Activated naive CD4-positive, alpha-beta T cell treated with anti-CD3 and anti-CD28 coated beads, Interleukin-2, amount 50 U/mL, for 72 hours (primary cell): ENCODE measurements at places on chromosomes 2 and 18. TPM values are rescaled to one million over a fixed set of nuclear protein-coding genes. Genes with fewer than 3 reads are reported as not detected.

DNA sequence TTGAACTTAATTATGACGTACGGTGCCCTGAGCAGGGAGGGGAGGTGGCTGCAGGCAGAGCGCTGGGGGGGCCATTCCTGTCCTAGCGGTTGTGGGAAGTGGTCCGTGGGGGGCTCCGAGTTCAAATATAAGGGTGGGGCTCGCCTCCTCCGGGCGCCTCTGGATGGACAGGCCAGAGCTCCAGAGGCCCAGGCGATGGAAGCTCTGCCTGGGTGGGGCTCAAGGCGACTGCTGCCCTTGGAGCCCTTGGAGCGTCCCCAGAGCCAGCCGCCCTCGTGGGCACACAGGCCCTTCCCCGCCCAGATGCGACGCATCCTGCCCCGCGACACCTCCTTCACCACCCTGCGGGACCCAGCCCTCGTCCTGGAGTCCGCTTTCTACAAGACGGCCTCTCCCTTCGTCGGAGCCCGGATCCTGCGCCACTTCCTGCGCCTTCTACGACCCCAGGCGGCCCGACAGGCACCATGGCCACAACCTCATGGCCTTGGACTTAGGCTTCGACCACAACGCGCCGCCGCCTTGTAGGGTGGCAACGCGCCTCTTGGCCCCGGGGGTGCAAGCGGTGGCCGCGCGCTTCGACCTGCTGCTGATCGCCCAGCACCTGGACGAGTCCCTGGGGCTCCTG lies 10.5 kb downstream of the AQP12B start:
- DNase-seq, result no peak

DNA sequence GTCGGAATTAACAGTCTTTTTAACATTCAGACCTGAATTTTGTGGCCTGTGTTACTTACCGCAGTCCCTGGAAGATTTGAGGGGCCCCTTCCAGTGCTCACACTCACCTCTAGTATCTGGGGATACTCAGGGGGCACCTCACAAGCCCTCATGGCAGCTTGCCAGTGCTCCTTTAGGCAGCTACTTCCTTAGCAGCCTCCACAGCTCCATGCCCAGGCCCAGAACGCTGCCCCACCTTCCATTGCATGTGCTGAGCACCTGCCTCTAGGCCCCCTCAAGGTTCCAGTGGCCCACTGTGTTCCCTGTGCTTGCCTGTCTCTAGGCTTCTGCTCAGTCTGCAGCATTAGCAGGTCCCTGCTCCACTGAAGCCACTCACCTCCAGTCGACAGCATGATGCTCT lies 30.0 kb upstream of the PLA2R1 start:
- no peak for DNase-seq

DNA sequence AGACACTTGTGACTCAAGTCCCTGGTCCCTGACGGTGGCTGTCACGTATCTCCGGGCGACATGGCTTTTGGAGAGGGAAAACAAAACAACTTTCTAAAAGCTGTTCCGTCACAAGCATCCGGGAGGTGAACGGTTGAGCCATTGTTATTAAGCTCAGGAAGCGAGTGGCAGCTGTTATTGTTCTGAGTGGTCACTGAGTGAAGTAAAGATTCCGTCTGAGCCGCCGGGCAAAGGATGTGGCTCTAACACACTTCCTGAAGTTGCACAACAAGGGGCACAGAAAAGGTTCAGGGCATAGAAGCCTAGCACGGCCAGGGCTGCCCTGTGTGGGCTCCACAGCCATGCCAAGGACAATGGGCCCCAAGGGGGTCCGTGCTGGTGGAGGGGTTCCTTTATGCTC lies 24.3 kb downstream of the INPP5D start:
- DNase-seq, result peak; percentile 46

DNA sequence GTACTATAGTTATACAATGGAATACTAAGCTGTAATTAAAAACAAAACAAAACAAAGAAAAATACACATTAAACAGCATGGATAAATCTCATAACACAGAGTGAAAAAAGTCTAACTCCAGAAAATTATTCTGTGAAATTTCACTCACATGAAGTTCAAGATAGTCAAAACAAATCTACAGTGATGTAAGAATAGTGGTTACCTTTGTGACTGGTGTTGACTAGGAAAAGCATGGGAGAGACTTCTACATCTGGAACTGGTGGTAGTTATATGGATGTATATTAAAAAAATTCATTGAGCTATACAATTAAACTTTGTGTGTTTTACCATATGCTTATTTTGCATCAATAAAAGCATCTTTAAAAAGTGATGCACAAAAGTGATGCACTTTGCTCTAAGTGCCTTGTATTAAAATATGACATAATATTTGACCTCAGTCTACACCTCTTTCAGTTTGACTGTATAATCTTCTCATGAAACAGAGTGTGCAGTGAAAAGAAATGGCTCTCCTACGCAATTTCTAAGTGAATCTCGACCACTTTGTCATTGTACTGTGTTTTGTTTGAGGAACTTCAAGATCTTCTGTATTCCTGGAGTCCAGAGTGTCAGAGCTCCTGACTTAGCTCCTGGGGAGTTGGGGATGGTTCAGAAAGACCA lies 28.0 kb downstream of the STAT4 start:
- no peak for DNase-seq

DNA sequence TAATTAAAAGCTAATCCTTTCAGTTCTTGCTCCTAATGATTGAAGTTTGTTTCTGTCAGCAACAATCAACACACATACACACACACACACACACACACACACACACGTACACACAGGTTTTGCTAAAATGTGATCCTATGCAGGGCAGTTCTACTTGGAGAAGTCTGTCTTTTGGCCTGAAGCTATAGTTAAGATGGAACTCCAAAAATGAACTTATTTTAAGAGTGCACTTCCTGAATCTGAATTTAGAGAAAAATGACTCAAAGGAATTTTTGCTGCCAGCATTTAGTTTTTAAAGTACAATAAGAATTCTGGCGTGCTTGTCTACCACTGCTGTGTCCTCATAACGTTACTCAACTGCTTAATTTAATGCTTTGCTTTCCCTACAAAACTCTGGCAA lies 6.6 kb downstream of the GALNT5 start:
- no peak for DNase-seq

DNA sequence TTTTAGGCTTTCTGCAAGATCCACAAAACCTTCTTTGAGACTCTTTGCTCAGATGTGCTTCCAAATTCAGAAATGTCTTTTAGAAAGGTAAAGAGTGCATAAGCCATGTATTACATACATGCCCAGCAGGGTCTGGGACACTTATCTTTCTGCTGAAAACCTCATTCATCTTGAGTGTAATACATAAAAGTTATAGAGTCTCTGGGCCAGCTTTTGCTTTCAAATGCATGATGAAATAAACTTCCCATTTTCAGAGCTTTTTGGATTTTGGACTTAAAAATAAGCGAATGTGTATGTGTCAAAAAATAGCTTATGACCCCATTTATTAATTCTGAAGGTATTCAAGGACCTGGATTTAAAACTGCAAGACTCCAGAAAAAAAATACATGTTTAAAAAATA lies 8.0 kb downstream of the CYRIA start:
- DNase-seq, result no peak

GRCh38 chr2:39494784-39495251 lies 57.7 kb upstream of the MAP4K3 start:
- no peak for DNase-seq

- DNase-seq, result no peak
Measured at GRCh38 chr18:6251084-6251483, 163.6 kb downstream of the L3MBTL4 start.

GRCh38 chr18:48868468-48869466 lies 82.0 kb downstream of the SMAD7 start:
- peak; percentile 59 for DNase-seq

GRCh38 chr2:88680266-88680902 lies 11.1 kb upstream of the RPIA start:
- DNase-seq, result no peak

DNA sequence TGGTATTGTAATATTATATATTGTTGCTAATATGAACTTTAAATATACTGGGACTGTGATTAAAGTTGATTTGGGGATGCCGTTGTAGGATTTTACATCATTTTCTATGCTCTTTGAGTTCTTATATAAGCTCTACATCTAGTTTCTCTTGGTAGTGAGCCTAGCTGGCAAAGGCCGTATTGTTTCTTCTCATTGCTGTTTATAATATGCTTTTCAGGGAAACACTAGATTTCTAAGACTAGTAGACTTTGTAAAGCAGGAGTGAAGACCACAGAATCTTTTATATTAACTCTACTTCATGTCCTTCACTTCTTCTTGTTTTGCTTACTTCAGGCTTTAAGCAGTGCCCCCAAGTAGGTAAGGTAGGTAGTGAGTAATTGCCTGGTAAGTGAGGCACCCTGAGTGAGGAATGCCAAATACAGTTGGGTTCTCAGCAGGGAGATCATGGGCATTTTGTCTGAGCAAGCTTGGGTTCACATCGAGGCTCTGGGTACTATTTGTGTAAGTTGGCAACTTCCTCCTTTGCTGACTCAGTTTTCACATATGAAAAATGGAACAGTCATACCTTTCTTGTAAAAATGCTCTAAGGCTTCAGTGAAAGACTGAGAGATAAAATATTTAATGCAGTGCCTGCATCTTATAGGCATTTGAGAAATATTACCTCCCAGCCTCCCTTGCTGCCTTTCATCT lies 96.4 kb downstream of the RNF144A start:
- DNase-seq, result no peak

HOXD13 gene
- not detected for total RNA-seq

MOGAT1 gene
- not detected for total RNA-seq

CHRNG gene
- total RNA-seq, result not detected

MOB1A gene
- 151 TPM for total RNA-seq

PSME4 gene
- total RNA-seq, result 28.1 TPM

IGFBP2 gene
- total RNA-seq, result 11.6 TPM
